ENCODE measurements at places on chromosomes 6 and 20.

- no peak for DNase-seq
Observed at GRCh38 chr6:136669299-136669699, 119.1 kb upstream of the MAP7 start.

DNA sequence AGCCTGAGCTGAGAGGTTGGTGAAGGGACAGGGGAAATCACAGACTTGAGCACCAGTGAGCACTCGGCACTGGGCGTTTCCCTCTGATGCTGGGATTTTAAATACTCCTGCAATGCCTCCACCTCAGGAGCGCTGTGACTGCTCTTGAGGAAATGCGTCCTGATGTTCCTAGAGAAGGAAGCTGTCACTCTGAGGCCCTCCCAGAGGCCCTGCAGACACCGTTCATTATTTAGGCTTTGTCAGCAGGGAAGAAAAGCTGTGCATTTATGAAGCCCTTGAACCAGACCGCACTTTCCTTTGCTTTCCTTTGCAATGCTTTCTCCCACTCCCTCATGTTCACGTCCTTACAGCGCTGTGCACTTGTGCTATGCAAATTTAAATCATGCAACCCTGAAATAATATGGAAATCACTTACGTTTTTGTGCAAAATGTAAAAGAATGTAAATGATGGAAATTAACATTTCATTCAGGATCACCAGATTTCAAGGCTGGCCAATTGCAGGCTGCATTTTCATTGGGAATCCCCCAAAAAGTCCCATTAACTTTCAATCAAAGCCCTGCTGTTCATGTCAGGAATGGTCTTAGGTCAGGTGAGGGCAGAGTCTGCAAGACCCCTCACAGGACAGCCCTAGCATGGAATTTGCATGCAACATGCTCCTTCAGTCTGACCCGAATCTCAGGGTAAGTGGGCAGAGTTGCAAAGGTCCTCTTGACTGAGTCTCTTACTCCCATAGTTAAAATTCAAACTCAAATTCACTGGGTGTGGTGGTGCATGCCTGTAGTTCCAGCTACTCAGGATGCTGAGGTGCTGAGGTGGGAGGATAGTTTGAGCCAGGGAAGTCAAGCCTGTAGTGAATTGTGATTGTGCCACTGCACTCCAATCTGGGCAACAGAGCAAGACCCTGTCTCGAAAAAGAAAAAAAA is 45.8 kb upstream of the SYNDIG1 start:
- DNase-seq: no peak

GRCh38 chr6:130841128-130841728 is 14.0 kb downstream of the SMLR1 start:
- no peak for DNase-seq

GRCh38 chr6:44898296-44898930 is 429.7 kb upstream of the RUNX2 start:
- DNase-seq: no peak

- DNase-seq: no peak
Observed at GRCh38 chr6:26290941-26291340, 74.1 kb upstream of the BTN3A2 start.

DNA sequence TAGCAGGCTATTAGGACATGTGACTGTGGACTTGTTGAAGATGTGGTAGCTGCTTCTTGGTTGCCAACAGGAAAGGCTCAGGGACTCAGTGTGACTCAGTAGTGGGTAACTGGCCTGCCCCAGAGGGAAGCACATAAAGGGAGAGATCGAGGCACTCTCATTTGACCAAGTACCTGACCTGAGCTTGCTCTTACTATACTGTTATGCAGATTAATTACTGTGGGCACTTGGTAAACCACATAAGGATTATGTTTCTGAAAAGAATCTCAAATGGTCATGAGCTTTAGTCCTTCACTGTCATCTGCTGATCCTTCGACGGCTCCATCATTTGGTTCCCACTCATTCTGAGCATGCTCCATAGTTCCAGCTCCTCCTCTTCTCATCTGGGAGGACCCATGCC is 48.2 kb upstream of the RPL7L1 start:
- DNase-seq: no peak

DNA sequence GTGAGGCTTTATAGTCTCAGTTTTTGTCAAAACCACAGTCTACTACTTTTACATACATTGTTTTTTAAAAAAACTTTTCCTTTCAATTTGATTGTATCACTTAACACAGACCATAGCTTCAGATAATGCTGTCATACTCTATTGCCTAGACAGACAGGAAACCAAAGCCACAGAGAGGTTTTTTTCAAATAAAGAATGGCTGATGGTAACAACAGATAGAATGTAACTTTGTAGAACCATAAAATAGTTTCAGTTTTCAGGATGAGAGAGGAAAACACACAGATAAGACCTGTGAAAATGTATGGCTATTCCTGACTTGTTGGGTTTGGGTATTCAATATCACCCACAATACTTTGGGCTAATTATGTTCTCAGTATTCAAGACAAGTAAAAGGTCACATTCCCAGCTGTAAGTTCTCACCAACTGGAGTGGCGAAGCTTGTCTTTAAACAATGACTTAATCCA is 94.0 kb downstream of the ADGRG6 start:
- no peak for DNase-seq

DNA sequence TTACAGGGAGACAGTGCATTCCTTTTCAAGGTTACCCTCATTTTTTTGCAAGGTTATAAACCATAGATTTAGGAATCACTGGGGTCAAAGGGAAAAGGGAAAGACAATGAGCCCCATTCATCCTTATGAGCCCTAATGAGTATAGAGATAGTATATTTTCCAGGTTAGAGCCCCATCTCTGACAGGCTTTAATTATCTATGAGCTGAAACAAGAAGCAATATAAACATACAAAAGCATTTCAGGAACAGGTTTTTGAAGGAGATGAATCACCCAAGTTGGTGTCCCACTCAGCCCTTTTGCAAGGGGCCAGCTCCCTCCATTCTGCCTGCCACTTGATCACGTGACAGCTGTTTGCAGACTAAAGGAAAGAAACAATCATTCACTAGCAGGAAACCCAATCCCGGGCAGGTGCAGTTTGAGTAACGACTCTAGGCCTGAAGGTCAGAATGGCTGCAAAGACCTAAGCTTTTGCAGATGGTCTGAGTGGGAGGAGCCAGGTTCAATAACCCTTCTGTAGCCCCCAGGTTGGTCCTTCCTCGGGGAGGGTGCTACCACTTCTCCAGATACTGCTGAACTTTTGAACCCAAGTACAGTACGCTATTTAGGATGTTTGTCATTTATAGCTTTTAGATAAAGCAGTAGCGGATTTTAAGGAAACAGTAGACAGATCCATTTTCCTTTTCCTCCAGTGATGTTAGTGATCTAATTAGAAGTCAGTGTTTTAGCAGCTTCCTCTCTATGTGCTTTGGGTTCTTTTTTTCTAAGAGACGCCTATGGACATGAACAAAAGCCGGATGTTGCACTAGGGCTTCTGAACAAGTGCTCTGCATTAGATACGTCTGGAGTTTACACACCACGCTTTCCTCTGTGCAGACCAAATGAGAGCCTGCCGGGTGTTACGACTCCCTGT is 253.2 kb downstream of the SOX4 start:
- no peak for DNase-seq

DNA sequence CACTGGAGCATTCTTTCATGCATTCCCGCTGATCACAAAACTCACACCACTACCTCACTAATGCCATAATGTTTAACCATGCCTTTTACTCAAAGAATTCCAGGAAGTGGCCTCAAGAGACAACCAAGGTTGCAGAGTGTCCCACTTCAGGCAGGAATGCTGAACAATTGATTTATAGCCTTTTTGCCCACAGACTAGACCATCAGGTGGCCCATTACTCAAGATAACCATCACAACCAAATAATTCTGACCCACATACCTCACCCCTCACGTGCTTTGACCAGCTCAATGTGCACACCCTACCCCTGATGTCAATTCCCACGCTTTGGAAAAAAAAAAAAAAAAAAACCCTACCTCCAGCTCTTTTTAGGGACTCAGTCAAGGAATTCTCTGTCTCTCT is 220.6 kb upstream of the UFL1 start:
- DNase-seq: no peak

DNA sequence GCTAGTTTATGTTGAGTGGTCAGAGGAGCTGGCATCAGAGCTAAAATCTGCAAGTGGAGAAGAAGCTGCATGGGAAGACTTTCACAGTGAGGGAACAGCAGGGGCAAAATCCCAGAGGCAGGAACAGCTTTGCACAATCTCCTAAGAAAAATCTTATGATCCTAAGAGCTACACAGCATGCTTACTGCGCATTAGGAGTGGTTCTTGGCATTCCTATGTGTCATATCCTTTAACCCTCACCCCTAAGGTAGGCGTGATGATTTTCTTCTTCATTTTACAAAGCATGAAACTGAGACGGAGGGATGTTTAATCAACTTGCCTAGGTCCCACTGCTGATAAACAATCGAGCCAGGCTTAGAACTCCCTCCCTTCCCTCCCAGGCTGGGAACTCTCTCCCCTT is 313.6 kb upstream of the SULF2 start:
- no peak for DNase-seq

- DNase-seq: no peak
Observed at GRCh38 chr6:113744861-113745260, 112.3 kb upstream of the MARCKS start.

DNA sequence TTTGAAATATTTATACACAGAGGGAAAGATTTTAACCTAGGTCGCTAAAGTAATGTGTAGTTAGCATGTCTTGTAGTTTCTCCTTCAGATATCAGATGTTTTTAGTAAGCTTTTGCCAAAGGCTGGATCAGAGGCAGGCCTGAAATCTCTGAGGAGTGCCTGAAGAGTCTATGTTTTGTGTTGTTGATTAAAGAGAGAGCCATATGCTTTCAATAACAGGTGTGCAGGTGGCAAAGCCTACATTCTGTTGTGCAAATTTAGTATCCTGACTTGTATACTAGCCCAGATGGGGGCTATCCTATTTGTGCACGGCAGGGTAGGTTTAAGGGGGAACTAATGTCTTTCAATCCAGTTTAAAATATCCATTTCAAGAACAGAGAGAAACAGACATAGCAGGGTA is 167.1 kb upstream of the ATXN1 start:
- DNase-seq: no peak

DNA sequence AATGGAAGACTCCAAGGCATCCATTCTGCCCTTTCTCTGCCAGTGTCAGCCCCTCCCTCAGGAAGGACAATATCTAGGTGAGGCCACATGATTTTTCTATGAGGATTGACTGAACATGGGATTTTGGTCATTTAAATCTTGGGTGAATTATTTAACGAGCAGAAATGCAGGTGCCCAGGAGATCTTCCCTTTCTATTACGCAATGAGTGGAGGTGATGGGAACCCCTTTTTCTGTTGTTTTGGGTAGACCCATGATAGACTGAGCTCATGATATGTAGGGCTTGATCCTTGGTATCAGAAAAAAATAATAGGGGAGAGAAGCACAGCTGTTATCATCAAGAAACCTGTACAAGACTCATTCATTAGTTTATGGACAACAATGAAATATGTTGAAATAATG is 112.6 kb upstream of the SPTLC3 start:
- no peak for DNase-seq

DNA sequence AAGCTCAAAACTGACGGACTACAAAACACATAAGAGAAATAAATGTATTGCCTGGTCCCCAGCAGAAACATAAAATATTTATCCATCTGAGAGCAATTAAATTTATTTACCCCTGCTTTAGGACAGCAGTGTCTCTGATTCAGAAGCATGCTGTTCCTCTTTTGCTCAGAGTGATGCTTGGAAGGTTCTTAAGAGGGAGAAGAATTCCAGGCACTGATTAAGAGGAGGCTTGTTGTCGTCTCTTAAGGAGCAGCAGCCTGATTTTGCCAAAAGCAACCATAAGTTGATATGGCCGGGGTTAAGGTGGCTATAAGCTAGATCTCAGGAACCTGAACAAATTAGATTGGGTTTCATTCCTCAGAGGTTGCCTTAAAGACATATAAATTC is 25.8 kb downstream of the CAP2 start:
- DNase-seq: no peak

GRCh38 chr20:48732081-48732829 is 95.5 kb downstream of the PREX1 start:
- DNase-seq: no peak

GRCh38 chr20:45818239-45818638 is 5.8 kb downstream of the UBE2C start:
- no peak for DNase-seq

DNA sequence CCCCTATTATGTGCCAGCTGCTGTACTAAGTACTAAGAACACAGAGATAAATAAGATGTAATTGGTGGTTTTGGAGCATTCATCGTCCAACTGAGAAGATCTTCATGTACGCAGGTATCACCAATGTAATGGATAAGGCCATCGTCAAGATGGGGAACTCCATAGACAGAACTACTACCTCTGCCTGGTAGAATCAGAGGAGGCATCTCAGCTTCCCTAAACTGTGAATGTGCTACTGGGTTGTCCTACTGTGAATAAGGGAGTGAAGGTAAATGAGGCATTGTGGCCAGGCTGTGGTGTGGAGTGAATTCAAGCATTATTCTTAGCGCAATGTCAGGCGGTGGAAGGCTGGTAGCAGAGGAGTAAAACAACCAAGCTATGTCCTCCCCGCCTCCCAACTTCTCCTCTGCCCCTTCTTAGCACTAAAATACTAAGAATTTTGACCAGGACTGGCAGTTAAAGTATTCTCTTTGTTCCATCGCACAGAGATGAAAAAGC is 68.2 kb downstream of the TBC1D7 start:
- DNase-seq: no peak

DNA sequence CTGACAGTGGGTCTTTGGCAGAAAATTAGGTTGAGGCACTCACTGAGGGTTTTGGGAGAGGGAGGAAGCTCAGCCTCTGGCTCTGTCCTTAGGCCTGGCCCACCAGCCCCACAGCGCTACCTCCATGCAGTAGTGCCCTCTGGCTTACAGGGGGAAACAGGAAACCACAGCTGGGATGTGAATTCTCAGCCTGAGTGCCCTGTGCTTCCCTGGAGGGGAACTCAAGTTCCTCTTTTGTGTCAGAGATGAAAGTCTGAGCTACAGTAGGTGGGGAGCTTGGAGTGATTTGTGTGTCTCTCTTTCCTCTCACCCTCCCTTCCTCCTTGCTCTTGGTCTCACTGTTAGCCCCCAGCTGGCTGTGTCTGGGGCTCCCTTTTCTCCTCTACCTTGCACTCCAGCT is 48.2 kb upstream of the BLCAP start:
- no peak for DNase-seq

- DNase-seq: no peak
Observed at GRCh38 chr6:48552905-48553304, 441.9 kb upstream of the PTCHD4 start.

- no peak for DNase-seq
Observed at GRCh38 chr6:104969108-104969507, 12.2 kb downstream of the LIN28B start.

DNA sequence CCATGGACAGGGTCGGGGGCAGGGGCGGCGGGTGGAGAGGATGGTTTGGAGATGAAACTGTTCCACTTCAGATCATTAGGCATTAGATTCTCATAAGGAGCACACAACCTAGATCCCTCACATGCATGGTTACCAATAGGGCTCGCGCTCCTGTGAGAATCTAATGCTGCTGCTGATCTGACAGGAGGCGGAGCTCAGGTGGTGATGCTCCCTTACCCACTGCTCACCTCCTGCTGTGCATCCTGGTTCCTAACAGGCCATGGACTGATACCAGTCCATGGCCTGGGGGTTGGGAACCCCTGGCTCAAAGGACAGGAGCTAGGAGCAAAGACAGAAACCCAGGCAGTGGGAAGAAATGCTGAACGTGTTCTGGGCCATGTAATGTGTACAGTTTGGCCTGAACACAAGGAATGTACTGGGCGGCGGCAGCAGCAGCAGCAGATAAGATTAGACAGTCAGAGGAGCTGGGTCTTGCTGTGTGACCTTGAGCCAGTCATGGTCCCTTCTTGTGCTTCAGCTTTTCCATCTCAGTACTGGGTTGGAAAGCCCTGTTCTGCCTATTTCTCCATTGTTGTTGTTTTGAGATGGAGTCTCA is 4.7 kb upstream of the SPAG4 start:
- DNase-seq: no peak
